ENCODE measurements at places on chromosomes 4 and X.

- no peak for DNase-seq
Measured at GRCh38 chr4:80814266-80814665, 216.2 kb upstream of the BMP3 start.

- DNase-seq: peak; percentile 49
Measured at GRCh38 chr4:15779306-15779705, 1.2 kb downstream of the CD38 start.

GRCh38 chrX:137052643-137053235 lies 18.9 kb upstream of the GPR101 start:
- no peak for DNase-seq

- peak; percentile 22 for DNase-seq
Measured at GRCh38 chr4:40586034-40586433, 43.6 kb downstream of the RBM47 start.

- no peak for DNase-seq
Measured at GRCh38 chr4:109953556-109953955, 40.9 kb downstream of the EGF start.

DNA sequence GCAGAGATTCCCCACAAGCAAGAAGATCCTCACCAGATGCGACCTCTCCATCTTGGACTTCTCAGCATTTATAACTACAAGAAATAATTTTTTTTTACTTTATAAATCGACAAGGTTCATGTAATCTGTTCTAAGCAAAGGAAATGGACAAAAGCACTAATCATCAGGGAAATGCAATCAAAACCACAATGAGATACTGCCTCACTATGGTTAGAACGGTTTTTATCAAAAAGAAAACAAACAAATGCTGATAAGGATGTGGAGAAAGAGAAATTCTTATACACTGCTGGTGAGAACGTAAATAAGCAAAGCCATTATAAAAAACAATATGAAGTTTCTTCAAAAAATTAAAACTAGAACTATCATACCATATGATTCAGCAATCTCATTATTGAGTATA lies 1382.6 kb downstream of the ARAP2 start:
- no peak for DNase-seq

- no peak for DNase-seq
Measured at GRCh38 chr4:26723216-26723615, 137.4 kb upstream of the STIM2 start.

Measured in AML-193 (cell line).